ENCODE measurements at places on chromosomes 2 and 18.

- DNase-seq = no peak
Observed at GRCh38 chr2:134174711-134175110, 79.2 kb upstream of the MGAT5 start.

DNA sequence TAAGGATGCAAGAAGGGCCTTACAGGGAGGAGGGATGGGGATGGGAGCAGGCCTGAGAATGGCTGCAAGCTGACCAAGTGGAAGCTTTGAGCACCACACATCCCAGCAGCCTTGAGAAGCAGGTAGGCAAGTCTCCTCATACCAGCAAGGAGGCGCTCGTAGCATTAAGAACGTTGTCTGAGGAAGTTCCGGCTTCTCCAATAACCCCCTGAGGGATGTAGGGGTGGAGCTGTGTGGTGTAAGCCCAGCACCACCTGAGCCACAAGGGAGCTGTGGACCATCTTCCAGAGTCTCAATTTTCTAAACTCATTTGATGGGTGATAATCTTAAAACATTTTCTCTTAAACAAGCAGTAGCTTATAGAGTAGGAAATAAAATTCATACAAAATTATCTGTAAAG is 50.6 kb downstream of the ST3GAL5 start:
- no peak for DNase-seq

GRCh38 chr18:65762556-65762955 is 11.7 kb downstream of the CDH7 start:
- no peak for DNase-seq

GRCh38 chr18:43589611-43590151 is 312.4 kb upstream of the SYT4 start:
- DNase-seq = no peak

GRCh38 chr2:230866756-230867523 is 2.2 kb downstream of the ITM2C start:
- no peak for DNase-seq

GRCh38 chr2:227267410-227268115 is 57.5 kb upstream of the MFF start:
- peak; percentile 7 for DNase-seq
